NCI-H1436 treated with DMSO at 0.1 percent for 48 hours (cell line): ENCODE measurements at places on chromosomes 5 and 9.

GRCh38 chr5:108339220-108339619 lies 42.7 kb downstream of the FBXL17 start:
- DNase-seq: no peak

DNA sequence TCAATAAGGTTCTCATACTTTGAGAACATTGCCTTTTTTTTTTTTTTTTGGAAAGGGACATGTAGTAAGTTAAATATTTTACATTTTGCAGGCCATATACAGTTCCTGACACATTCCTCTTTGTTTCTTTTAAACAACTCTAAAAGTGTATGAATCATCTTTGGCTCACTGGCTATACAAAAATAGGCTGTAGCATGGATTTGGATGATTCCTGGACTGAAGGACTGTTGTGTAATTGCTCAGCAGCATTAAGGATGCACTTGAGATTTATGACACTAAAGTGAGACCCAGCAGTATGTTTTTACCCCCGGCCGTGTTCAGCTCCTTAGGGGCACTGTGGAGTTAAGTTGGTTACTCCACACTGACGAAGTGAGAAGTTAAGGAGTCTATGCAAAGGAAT lies 41.3 kb downstream of the VPS13A start:
- no peak for DNase-seq

DNA sequence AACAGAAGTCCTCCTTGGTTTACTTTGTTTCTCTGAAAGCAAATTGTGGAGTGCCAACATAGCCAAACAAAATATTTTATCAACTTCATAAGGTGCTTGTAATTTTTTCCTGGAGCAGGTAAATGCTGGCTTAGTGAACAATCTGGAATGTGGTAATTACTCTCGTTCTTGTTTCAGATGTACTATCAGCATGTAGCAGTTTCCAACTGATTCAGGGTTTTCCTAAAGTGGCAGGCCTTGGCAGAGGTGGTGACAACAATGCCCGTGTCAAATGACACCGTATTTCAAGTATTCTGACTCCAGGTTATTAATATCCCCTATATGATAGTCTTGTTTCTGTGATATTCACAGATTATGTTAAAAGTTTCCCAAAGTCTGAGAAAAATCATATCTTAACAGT lies 1.2 kb downstream of the C9orf72 start:
- DNase-seq: no peak

- DNase-seq: no peak
These were observed 56.8 kb downstream of the SEMA4D start for GRCh38 chr9:89440951-89441654.
